Activated naive CD8-positive, alpha-beta T cell treated with anti-CD3 and anti-CD28 coated beads, Interleukin-2, amount 10 ng/mL, durations not matched to agents 7 days and 5 days (primary cell): ENCODE measurements at places on chromosomes 7 and 10. TPM values are rescaled to one million over a fixed set of nuclear protein-coding genes. Genes with fewer than 3 reads are reported as not detected.
A peak's percentile ranks its signal among the peaks of the same experiment; 100 is the strongest.

The MOGAT3 gene
- total RNA-seq, result not detected

The UBE2D1 gene
- 10.9 TPM for total RNA-seq

DNA sequence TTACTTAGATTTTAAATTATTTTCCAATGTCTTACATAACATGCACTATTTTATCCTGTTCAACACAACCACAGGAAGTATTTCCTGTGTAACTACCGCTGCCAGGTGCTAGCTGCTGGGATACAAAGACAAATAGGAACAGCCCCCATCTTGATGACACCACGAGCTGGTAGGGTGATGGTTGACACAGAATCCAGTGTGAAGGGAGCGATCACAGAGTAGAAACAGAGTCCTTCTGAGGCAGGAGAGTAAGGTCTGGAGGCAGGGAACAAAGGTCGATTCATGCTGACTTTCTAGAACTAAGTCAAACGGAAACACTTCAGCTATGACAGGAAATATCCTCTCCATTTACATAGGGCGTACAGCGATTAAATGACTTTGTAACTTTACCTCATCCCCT is 232.3 kb downstream of the ADAM12 start:
- no peaks in the 10 kb centered on the region for H3K36me3 ChIP-seq
- DNase-seq, result no peak
- peaks cover 4% of the 10 kb centered on the region for H3K27me3 ChIP-seq
- no peak overlapping the region for H3K27ac ChIP-seq
- peaks cover 1% of the 10 kb centered on the region for H3K4me1 ChIP-seq

DNA sequence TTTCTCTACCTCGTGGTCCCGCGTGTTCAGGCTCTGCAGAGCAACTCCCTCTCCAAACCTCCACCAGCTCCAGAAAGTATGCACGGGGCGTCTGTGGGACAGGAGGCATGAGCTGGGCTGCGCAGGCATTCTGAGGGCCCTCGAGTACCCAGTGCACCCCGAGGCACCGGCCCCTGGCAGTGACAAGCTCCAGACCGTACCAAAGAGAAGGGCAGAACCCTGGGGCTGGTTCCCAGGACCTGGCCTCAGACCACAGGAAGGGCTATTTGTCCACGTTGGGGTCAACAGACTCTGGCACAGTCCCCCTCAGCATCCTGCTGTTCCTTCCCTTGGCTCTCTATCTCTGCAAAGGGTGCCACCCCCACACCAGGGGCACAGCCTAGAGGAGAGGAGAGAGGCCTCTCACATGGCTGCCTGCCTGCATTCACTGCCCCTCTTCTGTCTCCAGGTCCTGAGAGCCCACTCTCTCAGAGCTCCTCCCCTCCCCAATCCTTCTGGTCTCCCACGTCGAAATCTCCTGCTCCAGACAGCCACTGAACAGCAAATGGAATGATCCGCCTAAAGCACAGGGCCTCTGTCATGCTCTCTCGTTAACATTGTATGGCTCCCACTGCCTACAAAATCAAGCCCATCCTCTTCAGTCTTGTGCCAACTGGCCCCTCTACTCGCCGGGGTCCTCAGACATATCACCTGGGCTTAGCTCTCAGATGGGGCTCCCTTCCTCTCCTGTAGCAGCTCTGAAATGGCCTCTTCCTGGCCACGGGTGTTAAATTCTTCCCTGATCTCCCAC is 96.3 kb downstream of the OAT start:
- no peak for DNase-seq
- H3K4me1 ChIP-seq, result no peaks in the 10 kb centered on the region
- no peaks in the 10 kb centered on the region for H3K36me3 ChIP-seq

- no peak for DNase-seq
- no peaks in the 10 kb centered on the region for H3K4me1 ChIP-seq
- H3K27ac ChIP-seq, result no peak overlapping the region
These were observed 27.0 kb downstream of the COL1A2 start for GRCh38 chr7:94421681-94422080.

- no peaks in the 10 kb centered on the region for H3K36me3 ChIP-seq
- no peaks in the 10 kb centered on the region for H3K4me1 ChIP-seq
- no peak overlapping the region for H3K4me3 ChIP-seq
- H3K27me3 ChIP-seq, result no peaks in the 10 kb centered on the region
These were observed 61.3 kb downstream of the GALNT17 start for GRCh38 chr7:71193099-71193810.

- H3K4me3 ChIP-seq, result no peak overlapping the region
- no peaks in the 10 kb centered on the region for H3K36me3 ChIP-seq
- H3K4me1 ChIP-seq, result no peaks in the 10 kb centered on the region
- DNase-seq, result no peak
- no peak overlapping the region for H3K27ac ChIP-seq
These were observed 564.5 kb upstream of the GHITM start for GRCh38 chr10:83574770-83575169.

- H3K36me3 ChIP-seq, result no peaks in the 10 kb centered on the region
- H3K4me3 ChIP-seq, result no peak overlapping the region
- peaks cover 4% of the 10 kb centered on the region for H3K27me3 ChIP-seq
These were observed 72.8 kb downstream of the FGFR2 start for GRCh38 chr10:121525251-121526134.

DNA sequence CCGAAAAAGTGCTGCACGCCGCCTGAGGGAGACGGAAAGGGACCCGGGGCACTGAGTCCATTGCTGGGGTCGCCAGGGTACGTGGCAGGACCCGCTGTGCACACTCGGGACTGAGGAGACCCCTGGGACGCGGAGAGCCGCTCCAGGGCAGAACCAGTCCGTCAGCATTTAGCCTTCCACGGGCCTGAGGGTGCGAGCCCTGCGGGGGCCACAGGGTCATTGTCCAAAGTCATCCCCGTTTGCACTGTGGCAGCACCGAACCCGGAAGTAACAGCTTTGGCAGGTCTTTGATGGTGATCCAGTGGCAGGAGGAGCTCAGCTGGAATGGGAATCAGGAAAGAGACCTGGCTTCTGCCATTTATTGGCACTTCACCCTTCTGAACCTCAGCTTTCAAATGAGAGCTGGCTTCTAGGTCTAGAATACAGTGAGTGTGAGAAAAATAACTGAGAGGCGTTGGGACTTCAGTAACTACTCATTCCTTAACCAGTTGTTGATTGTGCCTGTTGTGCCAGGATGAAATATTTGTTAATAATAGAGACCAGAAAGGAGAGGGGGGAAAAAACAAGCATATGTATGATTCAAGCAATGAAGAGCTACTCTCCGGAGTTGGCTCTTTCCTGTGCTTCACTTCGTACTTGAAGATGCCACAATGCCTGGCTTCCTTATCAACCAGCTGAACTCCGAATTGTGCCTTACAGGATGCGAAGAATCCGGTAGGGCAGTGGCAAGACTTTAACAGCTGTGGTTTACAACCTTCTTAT is 811 bp upstream of the ARHGAP12 start:
- H3K27ac ChIP-seq, result peak overlapping the region; percentile 67
- peak; percentile 57 for DNase-seq
- H3K4me1 ChIP-seq, result peaks cover 37% of the 10 kb centered on the region

DNA sequence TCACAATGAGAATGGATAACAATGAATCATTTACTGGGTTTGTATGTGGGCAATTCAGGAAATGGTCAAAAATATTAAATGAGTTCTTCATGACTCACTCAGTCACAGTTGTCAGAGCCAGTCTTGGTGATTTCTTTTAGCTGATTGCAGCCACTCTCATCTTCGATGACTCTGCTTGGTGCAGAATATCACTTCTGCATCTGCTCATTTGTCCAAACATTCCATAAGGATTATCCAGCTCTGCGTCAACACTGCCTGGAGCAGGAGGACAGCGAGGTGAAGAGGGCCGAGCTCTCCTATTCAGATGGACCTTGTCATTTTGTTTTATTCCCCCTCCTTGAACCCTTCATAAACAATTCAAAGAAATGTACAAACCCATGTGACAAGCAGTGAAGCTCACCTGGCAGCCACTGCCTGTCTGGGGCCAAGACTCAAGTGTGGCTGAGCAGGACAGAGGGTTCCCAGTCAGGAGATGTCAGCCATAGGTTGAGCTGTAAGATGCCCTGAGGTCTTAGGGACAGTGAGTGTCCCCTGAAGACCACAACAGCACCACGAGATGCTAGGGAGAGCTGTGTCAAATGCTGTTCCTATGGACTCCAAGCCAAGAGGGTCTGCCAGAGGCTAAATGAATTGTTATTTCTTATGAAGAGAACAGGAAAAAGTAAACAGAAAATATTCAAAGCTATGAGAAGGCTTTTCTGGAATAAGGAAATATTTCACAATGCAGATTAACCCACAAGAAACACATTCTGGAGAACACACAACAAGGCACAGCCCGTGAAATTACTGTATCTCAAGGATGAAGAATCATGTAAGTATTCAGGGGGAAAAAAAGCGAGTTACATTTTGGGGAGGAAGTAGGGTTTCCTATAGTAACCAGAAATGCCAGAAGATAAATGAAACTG is 33.1 kb upstream of the EGFR start:
- DNase-seq, result no peak
- H3K4me3 ChIP-seq, result no peak overlapping the region
- no peaks in the 10 kb centered on the region for H3K4me1 ChIP-seq
- no peak overlapping the region for H3K27ac ChIP-seq

- no peaks in the 10 kb centered on the region for H3K36me3 ChIP-seq
- DNase-seq, result peak; percentile 68
- peaks cover 63% of the 10 kb centered on the region for H3K27me3 ChIP-seq
- H3K4me3 ChIP-seq, result peak overlapping the region; percentile 66
- no peak overlapping the region for H3K27ac ChIP-seq
These were observed 7.6 kb upstream of the ZNF503 start for GRCh38 chr10:75408911-75409885.

GRCh38 chr7:66207540-66207939 is 2.4 kb downstream of the TPST1 start:
- peaks cover 33% of the 10 kb centered on the region for H3K4me1 ChIP-seq
- H3K4me3 ChIP-seq, result peak overlapping the region; percentile 90
- no peak for DNase-seq

DNA sequence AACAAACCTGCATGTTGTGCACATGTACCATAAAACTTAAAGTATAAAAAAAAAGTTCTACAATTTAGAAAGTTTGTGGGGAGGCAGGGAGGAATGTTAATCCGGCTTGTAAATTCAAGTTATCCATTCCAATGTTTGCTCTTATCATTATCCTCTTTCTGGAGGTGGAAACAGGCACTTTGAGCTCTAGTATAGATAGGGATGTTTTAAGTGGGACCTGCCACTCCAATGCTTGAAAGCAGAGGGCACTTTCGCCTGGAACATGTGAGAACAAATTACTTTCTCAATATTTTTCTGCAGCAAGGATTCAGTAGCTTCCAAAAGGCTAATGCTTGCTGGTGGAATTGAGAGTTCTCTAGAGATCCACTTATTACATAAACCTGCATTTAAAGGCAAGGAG is 45.6 kb downstream of the FEZF1 start:
- H3K4me3 ChIP-seq, result no peak overlapping the region
- H3K27ac ChIP-seq, result no peak overlapping the region
- H3K4me1 ChIP-seq, result no peaks in the 10 kb centered on the region
- no peaks in the 10 kb centered on the region for H3K36me3 ChIP-seq
- no peak for DNase-seq

DNA sequence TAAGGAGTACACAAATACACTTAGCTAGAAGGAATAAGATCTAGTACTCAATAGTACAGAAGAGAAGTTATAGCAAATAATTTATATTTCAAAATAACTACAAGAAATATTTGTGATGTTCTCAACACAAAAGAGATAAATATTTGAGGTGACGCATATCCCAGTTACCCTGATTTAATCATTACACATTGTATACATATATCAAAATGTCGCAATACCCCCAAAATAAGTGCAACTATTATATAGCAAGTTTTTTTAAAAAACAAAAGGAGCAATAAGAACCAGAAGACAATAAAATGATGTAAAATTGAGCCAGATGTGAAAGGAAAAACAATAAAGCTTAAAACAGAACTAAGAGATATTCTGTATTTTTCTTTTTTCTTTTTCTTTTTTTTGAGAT is 59.3 kb upstream of the KIAA1217 start:
- H3K4me1 ChIP-seq, result no peaks in the 10 kb centered on the region
- H3K27me3 ChIP-seq, result no peaks in the 10 kb centered on the region
- no peaks in the 10 kb centered on the region for H3K36me3 ChIP-seq
- no peak overlapping the region for H3K27ac ChIP-seq
- no peak overlapping the region for H3K4me3 ChIP-seq

GRCh38 chr7:25098096-25099046 is 26.7 kb downstream of the CYCS start:
- peaks cover 16% of the 10 kb centered on the region for H3K27me3 ChIP-seq
- no peak overlapping the region for H3K27ac ChIP-seq
- DNase-seq, result no peak
- H3K4me3 ChIP-seq, result no peak overlapping the region
